ENCODE measurements at places on chromosomes 16 and 17.
A peak's percentile ranks its signal among the peaks of the same experiment; 100 is the strongest.

GRCh38 chr17:45103269-45103795 lies 29.0 kb downstream of the PLCD3 start:
- no peak for DNase-seq

- DNase-seq, result no peak
Measured at GRCh38 chr17:44374306-44375195, 10.9 kb upstream of the FAM171A2 start.

DNA sequence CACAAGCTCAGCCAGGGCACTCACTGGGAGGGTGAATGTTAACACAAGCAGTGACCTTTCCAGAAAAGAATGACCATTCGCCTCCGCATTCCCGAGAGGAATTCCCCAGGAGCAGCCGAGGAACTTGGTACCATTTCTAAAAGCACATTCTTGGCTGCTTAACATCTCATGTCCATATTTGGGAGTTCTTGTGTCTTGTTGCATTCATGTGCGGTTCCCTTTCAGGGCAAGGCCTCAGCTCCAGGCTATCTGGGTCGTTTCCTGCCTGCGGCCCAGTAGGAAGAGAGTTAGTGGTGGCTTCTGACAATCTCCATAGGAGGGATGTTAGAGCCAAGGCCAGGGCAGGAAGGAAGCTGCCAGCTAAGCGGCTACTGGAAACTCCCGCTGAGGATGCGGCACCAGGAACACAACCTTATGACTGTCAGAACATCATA lies 27.8 kb upstream of the MEAK7 start:
- peak; percentile 75 for DNase-seq

- no peak for DNase-seq
Measured at GRCh38 chr16:81611721-81612120, 167.1 kb downstream of the CMIP start.

- DNase-seq, result peak; percentile 76
Measured at GRCh38 chr16:79535130-79535529, 65.4 kb downstream of the MAF start.

DNA sequence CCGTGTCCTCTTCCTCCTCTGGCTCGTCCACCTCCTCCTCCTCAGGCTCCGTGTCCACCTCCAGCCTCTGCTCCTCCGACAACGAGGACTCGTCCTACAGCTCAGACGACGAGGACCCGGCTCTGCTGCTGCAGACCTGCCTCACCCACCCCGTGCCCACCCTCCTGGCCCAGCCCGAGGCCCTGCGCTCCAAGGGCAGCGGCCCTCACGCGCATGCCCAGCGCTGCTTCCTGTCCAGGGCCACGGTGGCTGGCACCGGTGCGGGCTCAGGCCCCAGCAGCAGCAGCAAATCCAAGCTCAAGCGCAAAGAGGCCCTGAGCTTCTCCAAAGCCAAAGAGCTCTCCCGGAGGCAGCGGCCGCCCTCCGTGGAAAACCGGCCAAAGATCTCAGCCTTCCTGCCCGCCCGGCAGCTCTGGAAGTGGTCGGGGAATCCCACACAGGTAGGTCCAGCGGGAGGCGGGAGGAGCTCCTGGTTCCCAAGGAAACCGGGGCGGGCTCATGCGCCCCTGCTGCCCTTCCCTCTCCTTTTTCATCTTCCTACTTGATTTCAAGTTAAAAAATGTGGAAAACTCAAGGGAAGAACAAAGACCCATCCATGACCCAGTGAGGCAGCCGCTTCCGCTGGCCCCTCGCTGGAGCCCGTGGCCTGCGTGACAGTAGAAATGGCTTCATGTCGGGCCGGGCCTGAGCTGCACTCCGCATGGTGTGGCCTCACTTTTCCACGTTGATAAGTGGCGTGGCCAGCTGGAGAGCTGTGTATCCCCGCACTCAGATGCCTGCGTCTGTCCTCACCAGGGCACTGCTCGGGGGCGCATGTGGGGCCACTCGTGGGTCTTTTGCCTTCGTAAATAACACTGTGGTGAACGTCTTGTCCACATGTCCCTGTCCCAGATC lies 50.7 kb downstream of the ACTG1 start:
- no peak for DNase-seq

GRCh38 chr16:48352648-48353390 lies 32.4 kb downstream of the SIAH1 start:
- no peak for DNase-seq

GRCh38 chr17:48479014-48479402 lies 49.0 kb upstream of the SKAP1 start:
- no peak for DNase-seq

DNA sequence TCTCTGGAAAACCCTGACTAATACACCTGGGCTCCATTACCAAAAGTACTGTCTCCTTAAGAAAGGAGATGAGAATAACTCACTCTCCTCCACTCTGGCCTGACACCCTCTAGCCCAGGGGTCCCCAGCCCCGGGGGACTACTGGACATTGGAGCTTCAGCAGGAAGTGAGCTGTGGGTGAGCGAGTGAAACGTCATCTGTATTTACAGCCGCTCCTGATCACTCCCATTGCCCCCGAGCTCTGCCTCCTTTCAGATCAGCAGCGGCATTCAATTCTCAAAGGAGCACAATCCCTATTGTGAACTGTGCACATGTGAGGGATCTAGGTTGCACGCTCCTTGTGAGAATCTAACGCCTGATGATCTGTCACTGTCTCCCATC lies 126.3 kb upstream of the TNRC6C start:
- no peak for DNase-seq

DNA sequence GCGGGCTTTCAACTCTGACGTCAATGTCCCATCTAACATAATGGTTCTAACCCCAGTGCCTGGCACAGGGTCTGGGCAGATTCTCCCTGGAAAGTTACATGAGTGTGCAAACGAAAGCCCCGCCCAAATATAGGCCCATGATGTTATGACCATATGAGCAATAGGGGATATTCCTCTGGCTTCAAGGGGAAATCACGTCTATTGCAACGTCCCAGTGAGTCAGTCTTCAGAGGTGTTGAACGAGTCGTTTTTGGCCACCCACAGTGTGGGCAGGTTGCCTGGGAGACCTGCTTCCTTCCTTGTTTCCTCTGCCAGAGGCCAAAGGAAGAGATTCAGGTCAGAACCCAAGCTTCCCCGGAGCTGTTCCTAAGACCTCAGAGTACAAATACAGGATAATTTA lies 30.3 kb downstream of the PIK3R5 start:
- DNase-seq, result peak; percentile 97

- DNase-seq, result no peak
Measured at GRCh38 chr17:33992113-33992512, 263.0 kb upstream of the CCL2 start.

GRCh38 chr17:38324141-38324697 lies 19.5 kb downstream of the GPR179 start:
- DNase-seq, result no peak
